Glomerular endothelial cell (primary cell): ENCODE measurements at places on chromosomes 6 and 20. TPM values are rescaled to one million over a fixed set of nuclear protein-coding genes. Genes with fewer than 3 reads are reported as not detected.

DNA sequence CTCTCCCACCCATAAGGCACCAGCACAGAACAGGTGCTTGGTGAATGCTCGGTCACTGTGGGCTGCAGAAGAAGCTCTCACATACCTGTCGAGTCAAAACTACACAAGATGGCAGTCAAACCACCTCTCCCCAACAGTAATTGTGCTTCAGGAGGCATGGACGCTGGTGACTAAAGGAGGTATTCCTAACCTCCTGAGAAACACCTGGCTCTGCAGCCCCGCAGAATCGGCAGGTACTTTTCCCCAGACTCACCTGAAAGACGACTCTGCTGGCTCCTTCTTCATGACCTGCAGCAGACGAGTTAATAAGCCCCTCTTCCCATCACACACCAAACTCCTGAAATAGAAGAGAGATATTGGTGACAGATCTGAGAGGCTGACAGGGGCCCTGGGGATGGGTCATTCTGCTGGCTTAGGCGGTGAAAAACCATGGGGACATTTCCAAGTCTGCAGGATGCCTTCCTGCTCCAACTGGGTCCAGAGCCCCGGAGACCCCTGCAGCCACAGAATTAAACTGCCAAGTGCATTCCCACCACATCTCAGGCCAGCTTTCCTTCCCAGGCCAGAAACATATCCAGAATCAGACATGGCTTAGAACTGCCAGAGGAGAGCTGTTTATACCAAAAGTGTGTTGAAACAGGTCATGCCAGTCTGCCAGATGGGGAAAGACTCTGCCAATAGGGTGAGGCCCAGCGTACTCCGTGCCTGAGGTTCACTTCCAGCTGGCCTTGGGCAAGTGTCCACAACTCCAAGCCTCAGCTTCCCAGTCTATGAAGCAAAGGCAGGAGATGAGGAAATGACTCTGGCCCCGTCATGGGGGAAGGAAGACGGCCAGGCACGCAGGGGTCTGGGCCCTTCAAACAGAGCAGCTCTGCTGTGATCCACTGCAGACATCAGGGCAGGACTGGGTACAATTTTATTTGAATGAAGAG, 53.0 kb downstream of the MYH7B start:
- no peak for DNase-seq

DNA sequence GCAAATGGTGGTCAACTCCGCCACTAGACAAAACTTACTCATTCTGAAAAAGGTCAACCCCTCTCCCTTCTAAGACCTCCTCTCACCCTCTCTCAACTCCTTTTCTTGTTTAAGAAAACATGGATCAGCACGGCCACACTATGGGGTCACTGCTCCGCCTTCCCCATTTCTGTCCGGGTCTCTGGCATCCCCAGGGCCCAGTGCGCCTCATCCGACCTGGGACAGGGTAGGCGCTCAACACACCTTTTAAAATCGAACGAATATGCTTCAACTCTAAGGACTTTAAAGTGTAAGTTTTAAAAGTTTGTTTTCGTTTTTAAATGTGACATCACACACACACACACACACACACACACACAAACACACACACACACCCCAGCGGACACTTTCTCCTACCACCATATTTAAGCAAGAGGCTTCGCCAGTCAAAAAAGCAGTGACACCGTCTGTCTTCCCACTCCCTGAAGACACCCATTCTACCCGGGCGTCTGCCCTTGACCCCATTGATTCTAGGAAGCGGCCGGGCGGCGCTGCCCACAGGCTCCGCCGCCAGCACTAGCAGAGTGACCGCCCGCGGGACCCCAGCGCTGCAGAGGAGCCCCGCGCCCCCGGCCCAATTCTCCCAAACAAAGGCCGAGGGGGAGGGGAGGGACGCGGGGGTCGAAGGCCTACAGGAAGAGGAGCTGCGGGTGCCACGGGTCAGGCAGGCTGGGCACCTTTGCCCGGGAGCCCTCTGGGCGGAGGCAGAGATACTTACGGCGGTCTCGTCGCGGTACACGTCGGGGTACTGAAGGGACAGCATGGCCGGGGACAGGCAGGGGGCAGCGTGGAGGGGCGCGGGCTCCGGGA, 568 bp downstream of the PREP start:
- DNase-seq = no peak

GRCh38 chr6:116313101-116313776, 33.5 kb upstream of the TSPYL1 start:
- no peak for DNase-seq

- no peak for DNase-seq
These were observed 27.6 kb downstream of the KIF25 start for GRCh38 chr6:168024951-168025510.

- no peak for DNase-seq
These were observed 9.7 kb upstream of the IBTK start for GRCh38 chr6:82257088-82257774.

DNA sequence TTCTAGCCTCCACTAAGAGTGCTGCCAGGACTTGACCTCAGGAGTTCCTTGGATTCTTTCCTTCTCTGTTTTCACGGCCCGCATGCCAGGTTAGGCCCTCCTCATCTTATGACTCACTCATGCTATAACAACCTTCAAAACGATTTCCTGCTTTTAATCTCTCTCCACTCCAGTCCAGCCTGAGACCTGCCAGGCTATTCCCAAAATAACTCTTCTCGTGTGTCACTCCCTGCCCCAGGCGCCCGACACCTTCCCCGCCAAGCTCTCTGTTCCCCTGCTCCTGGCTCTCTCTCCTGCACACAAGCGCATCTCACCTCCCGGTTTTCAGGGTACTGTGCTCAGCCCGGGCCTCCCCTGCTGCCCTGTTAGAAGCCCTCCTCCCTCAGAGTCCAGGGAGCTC, 64.1 kb upstream of the RPS6KA2 start:
- no peak for DNase-seq

- DNase-seq = no peak
These were observed 41.2 kb downstream of the BCAS1 start for GRCh38 chr20:54029176-54029575.

- DNase-seq = no peak
These were observed 11.7 kb upstream of the BCAS1 start for GRCh38 chr20:54082100-54082499.

DNA sequence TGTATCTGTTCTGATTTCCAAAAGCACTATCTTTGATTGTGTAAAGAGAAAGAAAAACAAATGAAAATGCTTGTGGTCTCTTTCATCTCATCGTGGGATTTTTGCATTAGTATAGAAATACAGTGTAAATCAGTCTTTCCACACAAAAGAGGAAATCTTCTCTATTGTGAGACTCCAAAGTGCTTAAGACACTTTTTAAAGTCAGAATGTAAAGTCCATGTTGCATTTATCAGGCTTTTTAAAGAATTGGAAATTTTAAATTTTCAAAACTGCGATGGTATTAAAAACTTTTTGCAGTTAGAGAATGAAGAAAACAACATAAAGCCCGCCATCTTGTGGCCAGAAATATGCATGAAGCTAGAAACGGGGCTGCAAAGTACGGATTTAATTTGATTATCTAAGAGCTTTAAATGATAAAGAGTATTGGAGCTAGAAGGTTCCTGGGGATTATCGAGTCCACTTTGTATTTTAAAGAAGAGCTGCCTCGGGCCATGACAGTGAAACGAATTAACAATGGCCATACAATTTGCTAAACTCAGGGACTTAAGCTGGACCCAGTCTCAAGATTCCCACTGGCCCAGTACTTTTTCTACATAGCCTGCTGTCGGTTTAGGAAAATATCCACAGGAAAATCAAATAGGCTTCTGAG, 339.6 kb downstream of the ARHGAP18 start:
- no peak for DNase-seq

GRCh38 chr20:38143646-38144554, 21.2 kb downstream of the TGM2 start:
- no peak for DNase-seq

GRCh38 chr6:124026694-124027093, 223.0 kb downstream of the NKAIN2 start:
- no peak for DNase-seq

DNA sequence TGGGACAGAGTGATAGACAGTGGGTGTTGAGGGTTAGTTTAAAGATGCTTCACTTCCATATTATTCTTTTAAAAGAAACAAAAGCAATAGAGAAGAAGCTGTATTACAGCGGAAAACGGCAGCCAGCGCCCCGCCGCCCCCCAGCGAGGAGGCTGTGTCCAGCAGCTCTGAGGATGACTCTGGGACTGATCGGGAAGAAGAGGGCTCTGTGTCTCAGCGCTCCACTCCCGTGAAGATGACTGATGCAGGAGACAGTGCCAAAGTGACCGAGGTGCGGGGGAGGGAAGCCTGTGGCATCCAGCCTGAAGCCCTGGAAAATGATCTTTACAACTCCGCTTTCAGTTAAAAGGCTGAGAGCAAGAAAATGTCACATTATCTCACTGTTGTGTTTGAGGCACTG, 100.2 kb downstream of the FIG4 start:
- DNase-seq = no peak

- no peak for DNase-seq
These were observed 16.5 kb downstream of the NCOA7 start for GRCh38 chr6:125807293-125807692.

- DNase-seq = no peak
These were observed 68.6 kb upstream of the FBXL4 start for GRCh38 chr6:99016355-99016754.

DNA sequence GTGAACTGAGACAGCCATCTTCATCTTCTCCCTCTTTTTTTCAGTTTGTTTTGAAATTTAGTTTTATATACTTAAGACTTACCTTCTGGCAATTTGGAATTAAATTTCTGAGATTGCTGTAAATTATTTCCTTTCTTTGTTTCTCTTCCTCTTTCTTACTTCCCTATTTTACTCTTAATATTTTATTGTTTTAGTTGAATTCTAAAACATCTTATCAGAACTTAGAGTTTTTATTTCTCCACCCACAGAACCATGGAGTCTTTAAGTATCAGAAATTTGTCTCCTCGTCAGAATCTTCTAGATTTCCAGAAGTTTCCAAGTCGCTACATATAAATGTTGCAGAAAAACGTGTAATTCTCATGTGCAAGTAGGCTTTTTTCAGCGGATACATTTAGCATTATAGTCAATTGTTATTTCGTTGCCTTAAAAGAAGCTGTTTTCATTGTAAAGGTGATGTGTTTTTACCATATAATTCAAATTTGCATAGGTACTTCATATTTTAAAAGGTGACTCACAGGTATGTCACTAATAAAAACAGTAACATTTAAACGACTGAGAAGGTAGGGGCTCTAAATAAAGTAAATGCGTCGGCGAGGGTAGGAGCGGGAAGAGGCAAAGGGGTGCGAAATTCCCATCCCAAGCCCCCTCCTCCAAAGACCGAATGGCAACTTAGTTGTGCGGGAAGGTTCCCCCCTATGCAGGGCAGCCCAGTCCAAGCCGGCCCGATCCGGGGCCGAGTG, 866 bp upstream of the MYO6 start:
- DNase-seq = no peak

DNA sequence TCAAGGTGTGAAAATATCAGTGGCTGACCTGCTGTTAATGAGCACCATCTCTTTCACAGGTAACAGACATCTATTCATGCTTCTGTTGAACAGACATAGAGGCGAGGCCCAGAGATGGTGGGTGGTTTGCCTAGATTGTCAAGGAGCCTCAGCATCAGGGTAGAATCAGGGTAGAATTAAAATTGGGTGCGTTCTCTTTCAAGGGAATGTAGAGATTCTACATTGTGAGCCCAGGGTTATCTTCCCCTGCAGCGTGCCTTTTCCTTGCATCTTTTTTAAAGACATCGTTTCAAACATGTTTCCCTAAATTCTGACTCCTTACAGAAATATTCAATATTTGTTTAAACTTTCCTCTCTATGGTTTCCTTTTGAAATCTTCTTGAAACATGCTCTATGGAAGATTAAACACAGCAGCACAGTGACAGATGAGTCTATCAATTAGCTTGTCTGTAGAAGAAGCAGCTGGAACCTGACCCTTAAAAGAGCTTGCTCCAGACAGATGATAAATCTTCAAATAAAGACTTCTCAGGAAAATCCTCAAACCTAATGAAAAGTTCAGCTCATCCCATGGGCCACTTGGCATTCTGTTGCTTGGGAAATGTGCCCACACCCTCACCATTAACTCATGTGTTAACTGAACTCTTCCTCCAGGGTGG, 119.8 kb downstream of the IPCEF1 start:
- no peak for DNase-seq

DNA sequence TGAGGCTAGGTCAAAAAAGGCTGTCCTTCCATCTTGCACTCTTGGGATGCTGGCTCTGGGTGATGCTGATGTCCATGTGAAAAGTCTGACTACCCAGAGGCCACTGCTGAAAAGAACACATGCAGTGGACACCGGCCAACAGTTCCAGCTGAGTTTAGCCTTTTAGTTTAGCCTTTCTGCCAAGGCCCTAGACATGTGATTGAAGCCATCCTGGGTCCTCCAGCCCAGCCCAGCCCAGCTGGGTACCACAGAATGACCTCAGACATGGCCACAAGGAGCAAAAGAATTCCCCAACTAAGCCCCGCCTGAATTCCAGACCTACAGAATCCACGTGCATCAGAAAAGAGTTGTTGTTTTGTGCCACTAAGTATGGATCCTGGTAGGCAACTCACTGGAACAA, 17.4 kb downstream of the PIGT start:
- no peak for DNase-seq

DNA sequence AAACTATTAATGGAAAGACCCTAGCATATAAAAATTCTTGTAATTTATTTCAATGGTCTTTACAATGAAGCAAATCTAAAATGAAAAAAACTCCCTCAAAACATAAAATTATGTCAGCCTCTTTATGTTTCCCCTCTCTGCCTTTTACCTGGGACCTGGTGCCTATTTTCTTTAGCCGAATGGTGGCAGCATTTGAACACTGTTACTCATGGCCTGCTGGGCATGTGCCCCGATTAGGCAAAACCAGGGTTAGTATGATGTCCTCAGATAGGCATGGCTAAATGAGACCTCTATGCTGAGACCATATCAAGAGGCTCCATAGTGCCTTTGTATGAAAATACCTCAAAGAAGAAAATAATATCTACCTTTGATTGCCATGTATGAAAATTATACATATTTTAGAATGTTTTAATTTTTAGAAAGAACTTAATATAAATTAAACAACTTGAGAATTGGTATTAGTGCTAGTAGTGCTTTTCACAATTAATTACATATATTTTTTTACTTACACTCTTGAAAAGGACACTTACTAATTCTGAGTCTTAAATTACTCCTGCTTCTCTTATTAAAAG, 22.5 kb upstream of the C6orf58 start:
- no peak for DNase-seq

GRCh38 chr6:40735121-40735520, 148.0 kb upstream of the LRFN2 start:
- no peak for DNase-seq

Gene DCDC2
- 1.5 and 23.2 TPM in 2 replicates for total RNA-seq

Gene MAPK13
- total RNA-seq = 5.8 and 6.2 TPM in 2 replicates

Gene SLC22A16
- not detected in 2 replicates for total RNA-seq

Gene TBP
- 13.0 and 15.5 TPM in 2 replicates for total RNA-seq

Gene HACE1
- 9.3 and 11.9 TPM in 2 replicates for total RNA-seq

Gene ERVFRD-1
- total RNA-seq = 2.5 TPM in 2 replicates

Gene EPPIN
- not detected in 2 replicates for total RNA-seq

Gene SLC17A2
- not detected in 2 replicates for total RNA-seq

Gene SLC22A23
- 15.6 and 22.2 TPM in 2 replicates for total RNA-seq

Gene PACRG
- 0.23 TPM in 1 of 2 replicates, not detected in the other for total RNA-seq

Gene RNF39
- total RNA-seq = not detected in 2 replicates
